NB4 (cell line): ENCODE measurements at places on chromosomes 12 and 14.

DNA sequence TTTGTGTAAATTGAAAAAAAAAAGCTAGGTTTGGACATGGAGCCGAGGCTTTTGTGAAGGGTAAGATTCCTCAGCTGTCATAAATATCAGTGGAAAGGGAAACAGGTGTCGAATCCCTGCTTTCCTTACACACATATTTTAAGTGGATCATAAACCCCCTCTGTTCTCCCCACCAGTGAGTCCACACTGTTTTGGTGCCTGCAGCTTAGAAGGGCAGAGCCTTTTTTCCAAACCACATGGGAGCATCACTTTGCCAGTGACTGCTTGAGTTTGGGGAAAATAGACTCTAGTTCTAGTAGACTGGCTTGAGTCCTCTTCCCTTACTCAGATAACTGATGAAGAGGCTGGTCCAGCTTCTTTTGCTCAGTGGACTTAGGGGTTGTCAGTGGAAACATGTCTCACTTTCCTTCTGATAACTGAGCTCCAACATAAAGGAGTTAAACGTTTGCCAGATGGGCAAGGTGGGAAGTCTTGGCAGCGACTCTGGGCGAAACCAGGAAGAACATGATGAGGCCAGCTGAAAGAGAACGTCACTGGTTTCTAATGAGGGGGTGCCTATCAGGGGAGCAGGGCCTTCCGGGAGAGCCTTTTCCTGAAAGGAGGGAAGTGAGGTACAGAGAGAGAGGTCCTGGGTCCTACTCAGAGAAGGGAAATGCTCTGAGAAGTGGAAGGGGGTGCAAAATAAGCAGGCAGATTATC, 168.1 kb upstream of the PARP11 start:
- no peak for DNase-seq

- no peak for DNase-seq
Observed at GRCh38 chr14:74765721-74766120, 2.6 kb downstream of the YLPM1 start.

- DNase-seq: peak; percentile 22
Observed at GRCh38 chr12:52615208-52615868, 3.0 kb downstream of the KRT73 start.

GRCh38 chr14:73780391-73780790, 66.2 kb upstream of the PNMA1 start:
- no peak for DNase-seq

DNA sequence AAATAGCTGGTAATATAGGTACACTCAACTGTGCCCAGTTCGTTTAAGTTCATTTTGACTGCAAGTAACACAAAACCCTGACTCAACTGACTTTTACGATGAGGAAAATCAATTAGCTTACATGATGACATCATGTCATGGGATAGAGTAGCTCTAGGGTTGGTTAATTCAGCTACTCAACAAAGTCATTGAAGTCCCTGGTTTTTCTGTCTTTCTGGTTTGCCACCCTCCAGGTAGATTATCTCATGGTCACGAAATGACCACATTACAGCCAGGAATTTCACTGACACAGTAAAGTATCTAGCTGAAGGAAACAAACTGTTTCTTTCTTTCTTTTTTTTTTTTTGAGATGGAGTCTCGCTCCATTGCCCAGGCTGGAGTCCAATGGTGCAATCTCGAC, 68.5 kb upstream of the FUT8 start:
- peak; percentile 21 for DNase-seq

- no peak for DNase-seq
Observed at GRCh38 chr12:68227356-68227755, 1.7 kb upstream of the IL26 start.

GRCh38 chr12:71057330-71057729, 100.5 kb downstream of the TSPAN8 start:
- DNase-seq: no peak

DNA sequence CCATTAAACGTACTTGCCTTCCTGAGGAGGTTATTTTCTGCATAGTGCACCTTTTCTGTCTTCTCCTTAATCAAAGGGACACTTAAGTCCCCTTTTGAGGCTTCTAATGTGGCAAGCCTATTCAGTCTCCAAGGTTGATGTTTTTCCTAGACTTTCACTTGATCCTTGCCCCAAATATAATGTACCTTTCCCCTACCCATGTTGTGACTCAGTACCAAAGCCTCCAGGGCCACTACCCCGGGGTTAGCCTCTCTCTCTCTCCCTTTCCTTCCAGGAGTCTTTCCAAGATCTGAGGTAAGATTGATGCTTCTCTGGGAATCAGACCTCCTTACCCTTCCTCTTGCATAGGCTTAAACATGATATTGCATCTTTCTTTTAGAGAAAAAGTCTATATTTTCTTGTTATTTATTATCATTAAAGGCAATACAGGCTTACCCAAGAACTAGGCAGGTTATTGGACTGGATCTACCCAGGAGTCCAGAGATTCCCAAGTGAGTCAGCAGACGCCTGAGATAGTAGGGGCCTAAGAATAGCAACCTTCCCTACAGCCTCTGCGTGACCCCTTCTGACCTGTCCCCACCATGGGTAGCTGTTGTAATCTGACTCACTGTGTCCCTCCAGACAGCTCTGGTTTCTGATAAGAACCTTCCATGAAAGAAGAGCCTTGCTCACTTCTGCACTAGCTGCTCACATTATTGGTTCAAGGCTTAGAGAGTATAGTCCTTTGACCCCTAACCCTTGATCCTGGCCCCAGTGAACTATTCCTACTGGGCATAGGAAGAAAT, 172.9 kb downstream of the ZFP36L1 start:
- DNase-seq: no peak

- peak; percentile 45 for DNase-seq
Observed at GRCh38 chr14:104794631-104794992, 936 bp downstream of the AKT1 start.

DNA sequence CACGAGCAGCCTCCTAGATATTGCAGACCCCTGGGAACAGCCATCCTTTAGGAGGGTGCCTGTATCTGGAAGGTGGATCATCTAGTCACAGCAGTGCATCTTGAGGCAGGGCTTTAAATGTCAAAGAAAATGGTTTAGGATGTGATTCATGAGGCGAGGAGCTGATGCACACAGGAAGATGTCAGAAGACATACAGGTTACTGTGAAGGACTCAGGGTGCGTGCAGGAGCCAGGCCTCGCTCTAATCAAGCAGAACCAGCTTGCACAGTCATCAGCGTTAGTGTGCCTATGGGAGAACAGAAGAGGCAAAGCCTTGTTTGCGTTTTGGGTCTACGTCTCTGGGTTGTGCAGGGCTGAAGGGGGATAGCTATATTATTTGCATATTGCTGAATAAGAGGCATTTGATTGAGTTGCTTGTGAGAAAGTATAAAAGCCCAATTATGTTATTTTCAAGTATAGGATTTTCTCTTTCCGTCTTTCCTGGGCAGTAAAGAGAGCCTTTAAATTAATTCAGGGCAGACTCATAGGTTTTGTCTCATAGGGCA, 77.3 kb upstream of the RPH3A start:
- no peak for DNase-seq

DNA sequence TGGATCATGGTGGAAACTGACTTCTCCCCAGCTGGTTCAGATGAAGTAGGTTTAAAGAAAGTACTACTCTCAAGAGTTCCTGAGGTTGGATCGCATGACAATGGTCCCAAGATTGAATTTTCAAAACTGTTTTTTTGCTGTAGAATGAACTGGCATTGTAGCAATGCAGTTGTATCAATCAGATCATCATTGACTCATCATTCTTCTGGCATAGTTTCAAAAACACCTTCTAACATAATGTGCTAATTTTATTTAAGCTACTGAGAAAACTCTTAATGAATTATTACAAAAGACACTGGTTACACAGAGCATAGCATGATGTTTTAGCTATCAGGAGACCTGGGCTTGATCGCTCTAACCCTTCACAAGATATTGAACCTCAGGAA, 384.5 kb upstream of the DCN start:
- DNase-seq: no peak

GRCh38 chr14:74610866-74611649, 979 bp downstream of the LTBP2 start:
- DNase-seq: no peak
